ENCODE measurements at places on chromosomes 13 and 19.

- DNase-seq = no peak
These were observed 1421.5 kb upstream of the SPRY2 start for GRCh38 chr13:81762449-81762848.

GRCh38 chr13:92989301-92989700 lies 237.3 kb upstream of the GPC6 start:
- no peak for DNase-seq

DNA sequence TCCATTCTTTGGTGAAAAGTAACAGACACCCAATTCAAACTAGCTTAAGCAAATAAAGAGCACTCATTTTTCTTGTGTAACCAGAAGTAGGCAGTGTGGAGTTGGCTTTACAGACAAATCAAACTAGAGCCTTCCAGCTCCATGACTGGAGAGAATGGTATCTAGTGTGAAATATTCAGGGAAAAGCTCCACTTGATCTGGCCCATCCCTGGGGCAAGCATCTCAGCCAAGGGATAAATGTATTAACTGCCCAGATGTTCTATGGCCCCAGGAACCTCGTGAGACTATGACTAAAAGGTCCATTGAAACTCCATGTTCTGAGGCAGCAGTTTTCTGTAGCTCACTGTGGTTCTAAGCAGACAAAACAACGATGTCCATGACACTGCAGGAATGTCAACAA lies 49.9 kb downstream of the TBC1D4 start:
- DNase-seq = no peak

DNA sequence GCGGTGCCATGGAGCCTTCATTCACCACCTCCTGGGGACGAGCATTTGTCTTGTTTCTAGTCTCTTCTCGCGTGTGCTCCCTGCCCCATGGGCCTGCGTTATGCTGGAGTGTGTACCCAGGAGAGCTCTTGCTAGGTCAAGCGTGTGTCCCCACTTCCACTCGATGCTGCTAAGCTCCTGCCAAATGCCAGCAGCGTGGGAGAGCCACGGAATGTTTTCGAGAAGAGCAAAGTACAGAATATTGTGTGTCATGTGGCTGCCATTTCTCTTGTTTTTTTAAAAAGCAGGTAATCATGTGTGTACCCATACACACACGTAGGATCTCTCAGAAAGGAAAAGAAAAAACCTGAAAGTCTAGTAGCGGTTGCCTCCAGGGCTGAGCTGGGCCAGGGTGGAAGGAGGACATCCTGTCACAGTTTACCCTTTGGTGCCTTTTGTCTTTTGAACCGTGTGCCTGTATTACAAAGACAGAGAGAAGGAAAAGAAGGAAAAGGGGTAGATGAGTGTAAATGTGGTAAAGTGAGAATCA lies 28.6 kb downstream of the PAK4 start:
- DNase-seq = no peak

GRCh38 chr19:49845414-49845813 lies 5.5 kb upstream of the PTOV1 start:
- no peak for DNase-seq

- DNase-seq = no peak
These were observed 9.8 kb upstream of the ZNF724 start for GRCh38 chr19:23259961-23260360.

DNA sequence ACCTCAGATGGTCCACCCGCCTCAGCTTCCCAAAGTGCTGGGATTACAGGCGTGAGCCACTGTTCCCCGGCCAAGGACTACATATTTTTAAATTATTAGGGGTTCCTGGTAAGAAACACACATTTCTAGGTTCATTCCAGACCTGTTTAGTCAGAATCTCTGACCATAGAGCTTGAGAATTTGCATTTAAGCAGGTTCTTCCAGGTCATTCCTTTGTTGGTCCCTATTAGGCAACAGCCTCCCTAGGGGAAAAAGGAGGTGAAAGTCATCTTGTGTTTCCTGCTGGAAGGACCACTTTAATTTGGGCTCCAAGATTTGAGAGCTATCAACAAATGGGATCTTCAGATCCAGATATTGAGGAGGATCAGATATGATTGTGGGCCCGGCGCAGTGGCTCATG lies 16.3 kb downstream of the S1PR2 start:
- DNase-seq = no peak

GRCh38 chr19:5950741-5951140 lies 27.2 kb downstream of the RANBP3 start:
- no peak for DNase-seq

DNA sequence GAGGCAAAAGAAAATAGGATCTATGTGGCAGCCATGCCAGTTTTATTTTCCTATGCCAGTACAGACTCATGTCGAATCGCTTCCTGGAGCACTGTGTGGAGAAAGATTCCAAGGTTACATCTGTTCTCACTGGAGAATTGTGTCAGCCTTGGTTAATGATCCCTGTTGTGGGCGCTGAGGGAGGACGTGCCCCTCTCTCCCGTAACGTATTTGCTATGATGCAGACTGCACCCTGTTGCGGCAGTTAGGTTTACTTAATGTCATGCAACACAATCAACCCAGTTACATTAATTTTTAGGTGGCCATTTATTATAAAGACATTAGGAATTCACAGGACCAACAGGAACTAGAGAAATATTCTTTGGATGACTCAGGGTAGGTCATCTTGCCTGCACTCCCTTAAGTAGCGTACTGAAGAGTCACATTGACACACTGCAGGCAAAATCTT lies 892.9 kb downstream of the EFNB2 start:
- DNase-seq = no peak

DNA sequence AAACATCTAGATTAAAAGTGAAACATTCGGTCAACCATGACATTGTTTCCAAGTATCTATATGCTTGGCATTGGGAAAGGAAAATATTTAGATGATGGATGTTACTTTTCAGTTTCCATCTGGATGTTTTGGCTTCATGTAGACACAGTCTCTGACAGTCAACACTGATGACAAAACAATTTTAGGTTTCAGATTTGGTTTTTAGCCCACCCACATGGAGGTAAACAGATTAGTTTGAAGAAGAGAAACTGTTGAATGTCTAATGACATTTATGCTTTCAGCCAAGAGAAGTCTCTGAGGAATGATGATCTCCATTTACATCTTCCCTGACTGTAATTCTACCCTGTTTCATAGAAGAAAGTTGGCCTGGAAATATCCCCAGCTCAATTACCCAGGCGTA lies 379.1 kb downstream of the SLITRK6 start:
- no peak for DNase-seq

GRCh38 chr13:51453207-51453958 lies 547 bp upstream of the INTS6 start:
- peak; percentile 99 for DNase-seq

DNA sequence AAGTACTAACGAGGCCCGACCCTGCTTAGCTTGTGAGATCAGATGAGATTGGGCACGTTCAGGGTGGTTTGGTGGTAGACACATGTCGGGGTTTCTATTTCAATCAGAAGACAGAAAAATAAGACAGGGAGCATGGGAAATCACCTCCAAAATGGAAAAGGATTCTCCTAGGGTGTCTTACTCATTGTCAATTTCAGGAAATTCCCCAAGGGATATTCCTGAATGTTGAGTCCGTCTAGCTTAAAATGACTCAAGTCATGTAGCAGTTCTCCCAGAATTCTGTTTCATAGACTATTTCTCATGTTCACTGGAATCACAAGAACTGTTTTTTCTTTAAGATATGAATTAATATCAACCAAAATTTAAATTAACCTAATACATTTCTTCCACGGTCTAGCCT lies 380.1 kb downstream of the EFNB2 start:
- no peak for DNase-seq

DNA sequence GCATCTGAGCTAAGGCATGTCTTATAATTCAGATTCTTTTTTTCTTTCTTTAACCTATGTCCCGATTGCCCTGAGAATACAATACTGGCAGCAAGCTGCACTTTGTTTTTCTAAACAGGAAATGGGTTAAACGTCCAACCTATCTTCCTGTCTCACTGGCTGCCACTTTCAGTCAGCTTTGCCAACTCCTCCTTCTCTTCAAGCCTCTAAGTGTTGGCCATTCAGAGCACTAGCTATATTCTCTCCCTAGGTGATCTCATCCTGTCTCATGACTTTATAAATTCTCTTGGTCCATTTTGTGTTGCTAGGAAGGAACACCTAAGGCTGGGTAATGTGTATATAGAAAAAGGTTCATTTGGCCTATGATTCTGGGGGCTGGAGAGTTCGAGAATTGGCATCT lies 109.5 kb upstream of the TSC22D1 start:
- no peak for DNase-seq

GRCh38 chr13:71488201-71488600 lies 378.8 kb downstream of the DACH1 start:
- DNase-seq = no peak

DNA sequence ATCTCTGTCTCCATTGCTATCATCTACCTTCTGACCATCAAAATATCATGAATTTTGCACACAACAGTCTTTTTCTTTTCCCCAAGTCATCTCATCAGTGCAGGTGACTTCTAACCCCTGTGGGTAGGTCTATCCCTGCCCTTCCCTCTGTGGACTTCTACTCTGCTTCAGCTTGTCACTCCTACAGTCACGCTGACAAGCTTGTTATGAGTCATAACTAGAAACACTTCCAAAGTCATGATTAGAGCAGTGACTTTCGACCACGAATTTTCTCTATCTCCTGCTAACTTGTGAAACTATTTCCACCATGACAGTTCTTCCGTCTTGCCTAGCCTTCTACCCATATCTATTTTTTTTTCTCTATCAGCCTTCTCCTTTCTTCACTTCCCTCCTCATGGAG lies 343.7 kb upstream of the ARGLU1 start:
- DNase-seq = no peak

DNA sequence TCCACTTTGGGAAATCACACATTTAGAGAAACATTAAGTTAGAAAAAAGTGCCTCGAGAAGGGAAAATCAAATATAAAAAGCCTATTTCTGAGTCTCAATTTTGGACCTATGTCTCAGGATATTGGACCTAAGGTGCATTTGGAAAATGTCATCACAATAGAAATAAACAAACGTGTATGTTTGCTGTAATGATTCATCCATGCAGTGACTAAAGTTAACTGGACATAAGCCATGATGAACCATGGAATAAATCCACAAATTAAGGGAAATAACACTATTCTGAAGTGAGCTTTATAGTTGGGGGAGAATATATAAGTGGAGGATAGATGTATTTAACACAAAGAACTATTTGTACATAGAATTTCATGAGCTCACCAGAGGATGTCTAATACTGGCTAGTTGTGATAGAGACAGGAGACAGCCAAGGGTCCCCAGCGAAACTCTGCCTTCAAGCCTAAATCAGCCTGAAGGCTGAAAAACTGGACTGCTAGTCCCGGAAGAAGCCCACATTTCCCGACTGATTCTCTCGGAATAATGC lies 963.3 kb upstream of the SPRY2 start:
- no peak for DNase-seq

- DNase-seq = no peak
These were observed 14.8 kb downstream of the ARL11 start for GRCh38 chr13:49643035-49643646.

DNA sequence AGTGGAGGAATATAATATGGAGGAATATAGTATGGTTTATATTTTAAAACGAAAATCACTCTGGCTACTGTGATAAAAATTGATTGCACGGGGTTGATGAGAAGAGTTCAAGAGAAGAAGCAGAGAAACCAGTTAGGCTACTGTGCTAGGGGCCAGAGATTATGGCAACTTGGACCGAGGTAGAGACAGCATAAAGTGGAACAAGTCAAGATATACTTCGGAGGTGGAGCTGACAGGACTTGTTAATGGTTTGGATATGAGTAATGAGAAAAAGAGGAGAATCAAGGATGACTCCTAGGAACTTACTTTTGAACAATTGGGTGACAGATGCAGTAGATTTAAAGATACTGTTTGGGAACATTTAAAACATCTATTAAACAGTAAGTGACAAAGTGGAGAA lies 6.6 kb upstream of the WDFY2 start:
- DNase-seq = no peak

- no peak for DNase-seq
These were observed 17.0 kb downstream of the POU2F2 start for GRCh38 chr19:42115219-42115618.

- no peak for DNase-seq
These were observed 95.1 kb downstream of the SLC7A1 start for GRCh38 chr13:29500386-29500785.

DNA sequence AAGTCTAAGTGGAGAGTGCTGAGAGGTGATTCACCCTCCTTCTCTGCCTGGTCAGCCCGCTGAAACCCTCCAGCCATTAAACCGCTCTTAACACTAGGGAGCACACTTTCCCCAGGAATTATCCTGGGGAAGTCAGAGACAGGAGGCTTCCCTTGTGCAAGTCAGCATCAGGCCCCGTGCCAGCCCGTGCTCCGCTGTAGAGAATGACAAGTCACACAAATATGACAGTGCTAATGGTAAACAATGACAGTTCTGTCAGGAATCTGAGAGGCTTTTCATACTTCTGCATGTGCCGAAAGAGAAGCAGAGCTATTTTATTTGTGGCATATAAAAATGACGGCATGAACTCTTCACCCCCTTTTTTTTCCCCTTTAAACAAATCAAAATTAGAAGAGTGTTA lies 816.9 kb upstream of the SLC10A2 start:
- peak; percentile 16 for DNase-seq

- DNase-seq = no peak
These were observed 709.8 kb downstream of the UQCRFS1 start for GRCh38 chr19:28502879-28503734.

DNA sequence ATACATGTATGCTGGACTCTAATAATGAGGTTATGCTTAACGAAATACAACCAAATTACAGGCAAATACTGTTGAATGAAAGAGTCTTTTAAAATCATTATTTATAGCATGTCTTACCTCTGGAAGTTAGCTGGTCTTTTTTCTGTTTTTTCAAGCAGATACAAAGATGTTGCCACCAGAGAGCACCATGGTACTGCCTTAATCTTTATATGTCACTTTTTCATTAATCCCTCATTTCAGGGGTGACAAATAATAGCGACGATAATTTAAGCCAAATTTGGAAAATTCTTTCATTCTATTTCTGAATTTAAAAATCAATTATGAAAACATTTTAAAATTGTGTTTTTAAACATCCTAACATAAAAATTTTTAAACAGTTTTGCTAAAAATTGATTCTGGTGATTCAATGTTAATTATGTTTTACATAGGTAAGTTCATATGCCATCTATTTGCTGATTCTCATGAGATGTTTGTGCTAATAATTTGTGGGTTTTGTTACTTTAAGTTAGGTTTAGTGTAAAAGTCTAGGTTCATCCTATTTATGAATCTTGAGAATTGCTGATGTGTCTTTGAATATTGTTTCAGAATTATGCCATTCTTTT lies 379.3 kb upstream of the SGCG start:
- peak; percentile 6 for DNase-seq

DNA sequence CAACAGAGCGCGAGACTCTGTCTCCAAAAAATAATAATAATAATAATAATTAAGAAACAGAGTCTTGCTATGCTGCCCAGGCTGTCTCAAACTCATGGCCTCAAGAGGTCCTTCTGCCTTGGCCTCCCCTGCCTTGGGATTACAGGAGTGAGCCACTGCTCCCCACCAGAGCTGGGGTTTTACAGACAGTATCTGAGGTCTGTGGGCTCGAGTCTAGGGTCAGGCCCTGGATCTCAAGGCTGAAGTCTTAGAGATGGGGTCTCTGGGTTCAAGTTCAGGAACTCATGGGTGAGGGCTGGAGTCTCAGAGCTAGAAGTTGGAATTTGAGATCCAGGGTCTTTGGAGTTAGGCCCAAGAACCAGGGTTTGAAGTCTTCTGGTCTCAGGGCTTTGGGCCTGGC lies 3.5 kb downstream of the IL11 start:
- no peak for DNase-seq

GRCh38 chr19:33187183-33187540 lies 7.0 kb upstream of the LRP3 start:
- no peak for DNase-seq

GRCh38 chr13:113110852-113111315 lies 5.3 kb downstream of the F7 start:
- no peak for DNase-seq

All from cerebellum (tissue), 4 donors.